ENCODE measurements at places on chromosomes 2 and 18.

DNA sequence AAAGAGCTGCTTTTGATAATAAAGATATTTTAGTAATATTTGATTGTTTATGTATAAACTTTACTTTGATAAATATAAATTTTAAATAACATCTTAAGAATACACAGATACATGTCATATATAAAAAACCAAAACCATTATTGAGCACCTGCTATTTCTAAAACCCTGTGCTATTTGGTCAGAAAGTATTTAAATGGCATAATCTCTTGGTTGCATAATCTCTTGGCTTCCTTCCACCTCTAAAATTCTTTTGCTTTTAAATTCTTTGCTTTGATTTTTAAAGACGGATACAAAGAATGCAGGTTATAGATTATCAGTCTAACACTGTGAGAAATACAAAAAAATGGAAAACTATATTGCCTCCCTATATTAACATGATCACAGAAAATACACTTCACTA lies 36.9 kb downstream of the ACMSD start:
- no peak for DNase-seq

- DNase-seq = no peak
Measured at GRCh38 chr2:79835911-79836310, 323.1 kb downstream of the CTNNA2 start.

GRCh38 chr18:34872066-34872465 lies 162.0 kb downstream of the DTNA start:
- no peak for DNase-seq

GRCh38 chr18:23887493-23887892 lies 127.1 kb upstream of the TTC39C start:
- DNase-seq = no peak

- no peak for DNase-seq
Measured at GRCh38 chr18:50092245-50092805, 102.6 kb downstream of the MYO5B start.

GRCh38 chr2:181949047-181949446 lies 36.6 kb upstream of the PPP1R1C start:
- DNase-seq = no peak

DNA sequence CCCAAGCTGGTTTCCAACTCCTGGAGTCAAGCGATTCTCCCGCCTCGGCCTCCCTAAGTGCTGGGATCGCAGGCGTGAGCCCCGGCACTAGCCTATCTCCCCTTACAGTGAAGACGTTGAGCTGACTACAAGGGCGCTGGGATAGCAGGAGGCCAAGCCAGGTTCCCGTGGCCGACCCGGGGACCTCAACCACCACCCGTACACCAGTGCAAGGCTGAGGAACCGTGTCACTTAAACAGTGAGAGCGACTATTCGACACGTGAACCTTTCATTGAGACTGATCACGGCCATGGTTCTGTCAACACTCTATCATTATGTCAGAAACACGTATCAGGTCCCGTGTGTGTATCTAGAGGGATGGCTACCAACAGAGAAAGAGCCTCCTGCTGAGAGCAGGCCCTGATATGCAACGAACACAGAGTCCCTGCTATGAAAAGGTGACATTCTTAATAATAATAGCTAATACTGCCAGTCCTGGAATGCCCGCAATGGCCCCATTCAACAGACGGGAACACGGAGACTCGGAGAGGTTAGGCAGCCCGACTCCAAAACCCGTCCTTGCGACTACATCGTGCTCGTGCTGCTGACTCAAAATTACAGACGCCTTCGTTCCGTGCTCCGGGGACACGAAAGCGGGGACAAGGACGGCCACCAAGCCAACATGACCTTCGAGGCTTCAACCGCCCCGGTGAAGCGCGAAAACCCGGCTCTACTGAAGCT lies 833 bp downstream of the AFG3L2 start:
- DNase-seq = no peak

GRCh38 chr18:78772360-78773302 lies 207.0 kb upstream of the SALL3 start:
- no peak for DNase-seq

DNA sequence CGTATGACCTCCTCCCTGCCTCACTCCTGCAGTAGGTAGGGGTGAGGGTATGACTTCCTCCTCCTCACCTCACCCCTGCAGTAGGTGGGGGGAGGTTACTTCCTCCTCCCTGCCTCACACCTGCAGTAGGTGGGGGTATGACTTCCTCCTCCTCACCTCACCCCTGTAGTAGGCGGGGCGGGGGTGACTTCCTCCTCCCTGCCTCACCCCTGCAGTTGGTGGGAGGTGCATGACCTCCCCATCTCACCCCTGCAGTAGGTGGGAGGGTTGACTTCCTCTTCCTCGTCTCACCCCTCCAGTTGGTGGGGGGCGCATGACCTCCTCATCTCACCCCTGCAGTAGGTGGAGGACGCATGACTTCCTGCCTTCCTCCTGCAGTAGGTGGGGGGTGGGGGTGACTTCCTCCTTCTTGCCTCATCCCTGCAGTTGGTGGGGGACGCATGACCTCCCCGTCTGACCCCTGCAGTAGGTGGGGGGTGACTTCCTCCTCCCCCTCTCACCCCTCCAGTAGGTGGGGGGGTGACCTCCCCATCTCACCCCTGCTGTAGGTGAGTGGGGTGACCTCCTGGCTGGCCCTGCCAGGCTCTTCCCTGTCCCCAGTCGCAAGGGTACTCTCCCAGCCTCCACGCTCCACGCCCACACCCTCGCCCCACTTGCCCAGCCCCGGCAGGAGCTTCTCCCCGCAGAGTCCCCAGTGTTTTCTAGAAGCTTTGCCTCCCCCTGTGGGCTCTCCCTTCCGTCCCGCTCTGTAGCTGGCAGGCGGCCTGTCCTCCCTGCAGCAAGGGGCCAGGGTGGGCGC lies 39.3 kb downstream of the TSHZ1 start:
- no peak for DNase-seq

GRCh38 chr2:27976308-27976707 lies 85.8 kb downstream of the BABAM2 start:
- no peak for DNase-seq

- DNase-seq = no peak
Measured at GRCh38 chr2:80706541-80706940, 402.0 kb upstream of the LRRTM1 start.

- no peak for DNase-seq
Measured at GRCh38 chr2:111662771-111663470, 221.1 kb downstream of the ANAPC1 start.

- DNase-seq = no peak
Measured at GRCh38 chr2:51969347-51969746, 937.4 kb upstream of the NRXN1 start.

- no peak for DNase-seq
Measured at GRCh38 chr18:70522183-70522680, 233.4 kb downstream of the SOCS6 start.

GRCh38 chr18:57837917-57838548 lies 34.9 kb upstream of the ATP8B1 start:
- DNase-seq = no peak

DNA sequence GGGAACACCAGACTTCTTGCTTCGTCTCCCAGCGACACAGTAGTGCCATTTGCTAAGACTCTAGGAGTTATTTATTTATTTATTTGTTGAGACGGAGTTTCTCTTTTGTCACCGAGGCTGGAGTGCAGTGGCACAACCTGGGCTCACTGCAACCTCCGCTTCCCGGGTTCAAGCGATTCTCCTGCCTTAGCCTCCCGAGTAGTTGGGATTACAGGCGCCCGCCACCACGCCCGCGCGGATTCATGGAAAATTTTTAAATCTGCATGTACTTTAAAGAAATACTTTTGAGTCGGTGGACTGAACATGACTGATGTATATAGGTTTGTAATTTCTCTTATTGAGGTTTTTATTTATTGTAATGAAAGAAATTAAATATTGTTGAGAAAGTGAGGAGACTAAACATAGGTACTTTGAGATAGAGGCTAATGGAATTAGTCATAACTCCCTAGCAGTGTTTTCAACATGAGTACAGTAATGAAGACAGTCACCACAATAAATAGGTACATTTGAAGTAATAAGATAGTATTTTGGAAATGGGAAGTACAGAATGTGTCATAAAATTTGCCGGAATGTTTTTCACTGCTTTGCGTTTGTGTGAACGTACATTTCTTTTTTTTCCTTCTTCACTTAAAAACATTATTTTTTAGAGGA lies 983 bp downstream of the MTX2 start:
- no peak for DNase-seq

DNA sequence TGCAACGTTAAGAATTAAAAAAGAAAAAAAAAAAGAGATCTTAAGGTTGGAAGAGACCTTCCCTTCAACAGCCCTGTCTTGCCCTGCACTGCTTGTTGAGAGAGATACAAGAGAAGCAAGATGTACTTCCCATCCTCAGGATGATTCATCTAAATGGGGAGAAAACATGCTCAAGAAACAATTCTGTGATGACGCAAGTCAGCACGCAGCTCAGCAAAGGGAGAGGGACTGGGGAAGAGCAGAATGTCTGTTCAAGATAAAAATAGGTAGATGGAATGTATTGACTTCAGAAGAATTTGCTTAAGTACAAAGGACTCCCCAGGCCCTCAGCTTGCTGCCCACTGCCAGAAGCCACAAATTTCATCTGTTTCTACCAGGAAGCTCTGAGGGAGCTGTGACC lies 198.2 kb upstream of the SPRED2 start:
- DNase-seq = no peak

DNA sequence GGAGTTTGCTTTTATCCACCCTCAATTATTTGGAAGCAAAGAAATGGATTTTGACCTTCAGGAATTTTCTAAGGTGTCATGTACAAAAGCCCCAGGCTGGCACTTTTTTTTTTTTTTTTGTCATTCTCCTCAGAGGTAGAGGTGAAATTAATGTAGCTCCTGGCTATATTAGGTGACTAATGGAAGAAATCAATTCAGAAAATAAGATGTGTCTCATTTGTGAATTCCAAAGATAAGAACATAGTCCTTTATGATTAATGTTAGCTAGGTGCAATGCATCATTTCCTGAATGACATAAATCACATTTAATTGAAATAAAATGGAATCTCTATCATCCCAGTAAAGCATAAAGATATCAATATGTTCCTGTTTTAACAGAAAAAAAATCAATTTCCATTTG lies 477.6 kb downstream of the FBXO15 start:
- no peak for DNase-seq

GRCh38 chr2:3768960-3769765 lies 65.8 kb downstream of the DCDC2C start:
- DNase-seq = no peak

DNA sequence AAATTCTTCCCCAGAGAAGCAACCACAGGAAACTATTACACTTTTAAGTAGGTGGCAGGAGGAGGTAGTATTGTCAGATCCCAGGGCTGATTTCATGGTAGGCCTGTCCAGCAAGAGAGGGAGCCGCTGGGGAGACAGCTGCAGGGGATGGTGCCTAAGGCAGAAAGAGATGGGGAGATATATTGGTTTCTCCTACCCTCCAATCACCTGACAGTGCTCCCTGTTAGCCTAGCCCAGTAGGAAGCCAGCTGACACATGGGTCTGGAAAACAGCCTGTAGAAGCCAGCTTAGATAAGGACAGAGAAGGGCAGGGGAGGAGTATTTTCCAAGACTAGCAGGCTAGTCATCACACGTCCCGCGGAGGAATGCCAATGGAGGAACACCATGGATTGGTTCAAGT lies 8.2 kb upstream of the SPOPL start:
- DNase-seq = no peak

DNA sequence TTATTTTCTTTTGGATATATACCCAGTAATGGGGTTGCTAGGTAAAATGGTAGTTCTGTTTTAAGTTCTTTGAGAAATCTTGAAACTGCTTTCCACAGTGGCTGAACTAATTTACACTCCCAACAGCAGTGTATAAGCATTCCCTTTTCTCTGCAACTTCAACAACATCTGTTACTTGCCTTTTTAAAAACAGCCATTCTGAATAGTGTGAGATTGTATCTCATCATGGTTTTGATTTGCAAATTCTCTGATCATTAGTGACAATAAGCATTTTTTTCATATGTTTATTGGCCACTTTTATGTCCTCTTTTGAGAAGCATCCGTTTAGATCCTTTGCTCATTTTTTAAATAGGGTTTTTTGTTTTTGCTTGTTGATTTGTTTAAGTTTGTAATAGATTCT lies 291.3 kb upstream of the COL3A1 start:
- no peak for DNase-seq

- DNase-seq = no peak
Measured at GRCh38 chr2:226074391-226074790, 674.9 kb downstream of the NYAP2 start.

DNA sequence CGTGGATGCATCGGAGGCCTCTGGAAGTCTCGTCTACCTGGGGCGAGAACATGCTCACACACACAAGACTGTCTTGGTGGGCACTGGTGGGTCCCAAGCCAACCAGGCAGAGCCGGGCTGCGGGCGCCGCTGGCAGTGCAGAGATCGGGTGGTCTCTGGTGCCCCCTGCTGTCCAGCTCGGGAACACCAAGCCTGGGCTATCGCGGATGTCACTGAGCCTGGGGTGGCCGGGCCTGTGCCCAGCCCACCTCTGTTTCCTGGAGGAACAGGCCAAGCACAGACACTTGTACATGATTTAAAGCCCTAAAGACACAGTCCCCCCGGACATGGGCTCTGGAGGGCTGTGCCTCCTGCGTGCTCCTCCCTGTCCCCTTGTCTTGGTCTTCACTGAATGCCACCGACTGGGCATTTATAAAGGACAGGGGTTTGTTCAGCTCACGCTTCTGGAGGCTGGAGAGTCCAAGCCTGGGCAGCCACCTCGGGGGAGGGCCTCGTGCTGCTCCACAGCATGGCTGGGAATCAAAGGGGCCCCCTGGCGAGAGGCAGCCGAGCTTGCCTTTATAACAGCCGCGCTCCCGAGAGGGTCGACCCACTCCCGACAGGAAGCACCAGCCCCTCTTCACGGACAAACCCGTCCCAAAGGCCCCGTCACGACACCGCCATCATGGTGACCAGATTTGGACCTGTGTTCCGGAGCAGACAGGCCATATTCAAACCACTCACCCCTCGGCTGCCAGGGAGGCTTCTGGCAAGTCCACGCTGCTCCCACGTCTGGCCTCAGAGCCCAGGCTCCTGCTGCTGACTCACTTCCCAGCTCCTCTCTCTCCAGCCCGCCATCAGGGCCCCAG lies 3.6 kb upstream of the OTOS start:
- peak; percentile 87 for DNase-seq

DNA sequence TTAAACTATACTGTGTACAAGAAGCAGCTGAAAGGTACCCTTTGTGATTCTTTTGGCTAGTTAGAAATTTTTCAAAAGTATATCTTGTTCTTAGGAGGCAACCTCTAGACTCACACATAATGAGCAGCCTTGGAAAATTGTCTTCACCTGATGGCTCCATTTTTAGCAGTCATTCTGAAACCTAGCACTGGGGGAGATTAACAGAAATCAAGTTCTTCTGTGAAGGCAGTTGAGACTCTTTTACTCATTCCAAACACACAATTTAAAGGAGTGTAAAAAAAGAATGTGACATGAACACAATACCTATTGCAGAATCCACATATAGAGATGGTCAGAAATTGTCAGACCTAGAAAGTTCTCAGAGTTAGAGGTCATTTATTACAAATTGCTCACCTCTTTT lies 197.7 kb downstream of the UBE2E3 start:
- no peak for DNase-seq

Measured in sciatic nerve (tissue), 2 donors.